ENCODE measurements at places on chromosomes 6 and 20. TPM values are rescaled to one million over a fixed set of nuclear protein-coding genes. Genes with fewer than 3 reads are reported as not detected.

GRCh38 chr6:127966616-127967015 lies 65.8 kb upstream of the THEMIS start:
- DNase-seq = no peak

DNA sequence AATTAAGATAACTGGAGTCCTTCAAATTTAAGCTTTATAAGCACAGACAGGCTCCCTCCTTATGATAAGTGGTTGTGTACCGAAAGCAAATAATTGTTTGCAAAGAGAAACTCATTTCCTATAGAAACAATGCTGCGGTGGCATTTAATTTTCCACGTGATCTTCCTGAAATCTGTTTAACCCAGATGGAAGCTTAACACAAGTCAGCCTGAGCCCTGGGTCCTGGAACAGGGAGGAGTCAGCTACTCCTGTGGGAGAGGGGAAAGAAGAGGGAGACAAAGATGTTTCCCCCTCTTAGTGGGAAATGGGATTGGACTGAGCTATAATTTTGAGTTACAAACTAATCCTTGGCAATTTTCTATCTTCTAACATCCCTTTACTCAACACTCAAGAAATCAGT lies 136.5 kb downstream of the ELOVL4 start:
- DNase-seq = no peak

DNA sequence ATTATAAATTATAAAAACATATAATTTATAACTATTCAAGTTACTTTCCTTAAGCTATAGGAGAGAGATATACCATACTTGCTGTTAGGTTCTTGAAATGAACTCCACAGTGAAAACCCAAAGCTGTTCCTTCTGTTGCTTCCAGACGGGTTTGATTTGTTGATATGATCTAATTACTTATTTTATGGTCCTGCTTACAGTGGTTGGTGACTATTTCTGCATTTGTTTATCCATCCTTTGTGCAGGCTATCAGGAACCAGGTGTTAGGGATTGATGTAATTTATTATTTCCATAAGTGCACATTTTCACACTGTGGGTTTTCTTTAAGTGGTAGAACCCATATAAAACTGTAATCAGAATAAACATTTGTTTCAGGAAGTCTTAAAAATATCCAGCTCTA lies 167.1 kb downstream of the KIF6 start:
- DNase-seq = no peak

GRCh38 chr20:46621492-46621891 lies 29.8 kb downstream of the SLC13A3 start:
- DNase-seq = no peak

DNA sequence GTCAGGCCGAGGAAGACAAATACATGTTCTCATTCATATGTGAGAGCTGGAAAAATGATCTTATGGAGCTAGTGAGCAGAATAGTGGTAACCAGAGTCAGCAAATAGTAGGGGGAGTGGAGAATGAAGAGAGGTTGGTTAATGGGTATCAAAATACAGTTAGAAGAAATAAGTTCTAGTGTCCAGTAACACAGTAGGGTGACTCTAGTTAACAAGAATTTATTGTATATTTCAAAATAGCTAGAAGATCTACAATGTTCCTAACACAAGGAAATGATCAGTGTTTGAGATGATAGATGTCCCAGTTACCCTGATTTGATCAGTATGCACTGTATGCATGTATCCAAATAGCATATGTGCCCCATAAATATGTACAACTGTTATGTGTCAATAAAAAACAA lies 128.4 kb downstream of the BCKDHB start:
- DNase-seq = no peak

GRCh38 chr20:60869625-60870024 lies 382.4 kb upstream of the CDH4 start:
- DNase-seq = no peak

DNA sequence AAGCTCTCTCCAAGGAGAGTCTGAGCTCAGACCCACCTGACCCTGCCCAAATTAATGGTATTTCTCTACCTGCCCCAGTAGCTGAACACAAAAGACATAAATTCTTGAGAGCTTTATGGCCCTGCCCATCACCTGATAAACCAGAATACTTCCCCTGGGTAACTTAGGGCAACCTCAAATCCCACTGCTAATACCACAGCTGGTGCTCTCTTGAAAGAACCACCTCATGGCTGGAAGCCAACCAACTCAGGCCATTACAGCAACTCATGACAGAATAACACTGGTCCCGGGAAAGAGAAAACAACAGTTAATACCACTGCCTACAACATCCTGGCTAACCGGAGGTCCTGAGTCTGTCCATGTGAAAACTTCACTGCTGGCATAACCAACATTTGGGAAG lies 328.6 kb downstream of the NKAIN2 start:
- no peak for DNase-seq

- no peak for DNase-seq
These were observed 43.6 kb downstream of the MUC22 start for GRCh38 chr6:31053873-31054272.

GRCh38 chr20:29873946-29874345 lies 1383.5 kb upstream of the DEFB115 start:
- peak; percentile 93 for DNase-seq

- DNase-seq = no peak
These were observed 362.3 kb downstream of the PKHD1 start for GRCh38 chr6:51725155-51725554.

DNA sequence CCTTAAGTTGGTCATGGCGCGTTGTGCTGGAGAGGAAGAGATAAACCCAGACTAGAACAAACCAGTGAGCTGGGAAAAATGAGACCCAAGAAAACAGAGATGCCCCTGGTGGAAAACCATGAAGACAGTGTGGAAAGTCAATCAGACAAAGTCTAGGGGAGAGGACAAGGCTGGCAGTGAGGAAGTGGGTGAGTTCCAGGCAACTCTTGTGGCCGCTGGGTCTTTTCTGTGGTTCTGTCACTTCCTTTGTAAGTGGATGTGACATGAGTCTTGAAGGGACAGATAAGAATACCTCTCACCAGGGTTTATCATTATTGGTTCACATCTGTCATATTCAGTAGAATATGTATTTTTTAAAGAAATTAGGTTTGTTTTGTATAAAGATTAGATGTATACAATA lies 738.4 kb downstream of the DHX35 start:
- no peak for DNase-seq

DNA sequence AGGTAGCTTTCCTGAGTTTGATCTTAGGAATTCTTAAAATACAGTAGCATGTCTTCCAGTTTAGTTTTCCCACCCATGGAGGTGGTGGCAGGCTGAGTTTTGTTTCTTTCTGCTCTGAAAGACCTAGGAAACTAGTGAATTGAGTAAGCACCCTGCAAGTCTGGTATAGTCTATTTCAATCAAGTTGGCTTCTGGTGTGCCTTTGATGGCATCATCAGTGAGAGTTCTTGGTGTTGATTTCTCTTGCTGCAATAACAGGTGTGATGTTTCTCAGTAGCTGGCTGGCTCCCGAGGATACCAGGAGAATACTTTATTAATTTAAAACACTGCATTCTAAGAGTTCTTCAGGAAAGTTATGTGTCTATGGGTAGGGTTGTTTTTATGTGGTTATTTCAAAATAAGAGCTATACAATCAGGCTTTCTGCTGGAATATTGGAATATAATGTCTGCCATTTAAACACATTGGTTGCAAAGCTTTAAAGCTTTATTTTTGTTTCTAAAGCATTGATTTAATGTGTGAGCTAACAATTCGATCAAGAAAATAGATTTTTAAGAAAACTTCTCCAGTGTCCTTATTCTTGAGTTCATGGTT lies 19.0 kb downstream of the VAPB start:
- DNase-seq = no peak

- DNase-seq = no peak
These were observed 32.5 kb downstream of the SRSF3 start for GRCh38 chr6:36626636-36627035.

DNA sequence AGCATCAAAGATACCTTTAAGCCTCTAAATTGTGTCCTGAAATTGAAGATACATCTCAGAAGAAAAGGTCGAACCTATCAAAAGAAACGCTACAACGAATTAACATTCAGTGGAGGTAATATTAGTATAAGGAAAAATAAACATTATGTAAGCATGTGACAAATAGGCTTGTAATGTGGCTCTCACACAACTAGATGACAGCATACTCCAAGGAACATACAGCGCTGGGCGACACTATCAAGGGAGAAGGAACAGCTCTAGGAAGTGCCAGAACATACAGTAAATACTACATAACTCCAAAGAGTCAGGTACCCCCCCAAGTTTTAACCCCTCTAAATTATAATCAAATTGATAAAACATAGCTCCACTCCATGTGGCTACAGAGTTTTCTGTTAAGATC lies 103.5 kb downstream of the LAMP5 start:
- no peak for DNase-seq

- DNase-seq = no peak
These were observed 77.2 kb upstream of the ECI2 start for GRCh38 chr6:4212588-4212987.

The SLC35D3 gene
- total RNA-seq = not detected

The VWA7 gene
- 1.8 TPM for total RNA-seq

The TLDC2 gene
- not detected for total RNA-seq
